Skin of body (tissue), 3 donors: ENCODE measurements at places on chromosomes 5 and 9.

DNA sequence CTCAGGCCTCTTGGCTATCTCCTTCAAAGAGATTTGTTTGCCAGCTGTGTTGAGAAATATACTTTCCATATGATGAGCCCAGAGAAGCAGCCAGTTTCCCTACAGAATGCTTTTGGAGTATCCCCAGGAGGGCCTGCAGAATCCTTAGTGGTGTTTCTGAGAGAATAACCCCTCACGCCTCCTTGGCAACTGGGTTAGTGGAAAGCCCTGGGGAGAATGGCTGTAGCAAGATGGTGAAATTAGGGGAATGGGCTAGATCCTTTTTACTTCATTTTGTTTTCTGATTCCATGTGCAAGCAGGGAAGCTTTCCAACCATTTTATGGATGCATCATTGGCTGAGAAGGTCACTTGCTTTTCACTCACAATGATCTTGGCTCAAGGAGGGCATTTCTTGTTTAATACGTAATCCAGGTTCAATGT is 364.6 kb downstream of the DMRT2 start:
- peak; percentile 99 for DNase-seq

DNA sequence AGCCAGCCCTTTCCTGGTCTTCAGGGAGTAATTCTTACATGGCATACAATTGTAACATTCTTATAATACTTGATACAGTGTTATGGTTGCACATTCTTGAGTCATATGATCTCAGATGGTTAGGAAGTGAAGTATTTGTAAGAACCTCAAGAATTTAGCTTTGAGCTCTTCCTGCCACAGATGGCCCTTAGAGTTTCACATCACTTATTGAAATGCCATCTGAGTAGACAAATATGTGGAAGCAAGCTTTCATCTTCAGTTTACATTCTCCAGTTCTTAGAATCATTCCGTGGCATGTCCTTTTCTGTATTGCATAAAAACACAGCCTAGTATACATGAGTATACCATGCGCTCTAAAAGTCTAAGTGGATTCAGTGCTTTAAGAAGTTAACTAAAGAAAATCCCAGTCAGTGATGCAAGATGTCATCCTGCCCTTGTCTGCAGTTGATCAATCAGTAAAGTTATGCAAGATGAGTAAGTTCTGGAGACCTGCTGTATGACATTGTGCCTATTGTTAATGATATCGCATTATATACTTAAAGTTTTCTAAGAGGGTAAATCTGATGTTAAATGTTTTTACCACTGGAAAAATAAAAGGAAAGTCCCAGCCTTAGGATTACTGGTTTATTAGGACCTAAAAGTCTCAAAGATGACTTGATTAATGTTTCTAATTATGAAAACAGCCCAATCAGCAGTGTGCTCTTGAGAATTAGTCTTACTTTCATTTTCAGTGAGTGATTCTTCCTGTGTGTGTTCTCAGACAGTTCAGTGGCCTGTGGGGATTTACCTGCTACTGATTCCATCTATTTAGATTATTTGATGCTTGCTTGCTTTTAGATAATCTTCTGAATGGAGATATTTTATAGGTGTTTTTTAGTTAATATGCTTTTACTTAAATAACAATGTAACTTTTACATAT is 29.4 kb downstream of the RHOBTB3 start:
- peak; percentile 77 for DNase-seq

GRCh38 chr5:80198399-80198798 is 57.4 kb downstream of the SERINC5 start:
- DNase-seq = no peak

DNA sequence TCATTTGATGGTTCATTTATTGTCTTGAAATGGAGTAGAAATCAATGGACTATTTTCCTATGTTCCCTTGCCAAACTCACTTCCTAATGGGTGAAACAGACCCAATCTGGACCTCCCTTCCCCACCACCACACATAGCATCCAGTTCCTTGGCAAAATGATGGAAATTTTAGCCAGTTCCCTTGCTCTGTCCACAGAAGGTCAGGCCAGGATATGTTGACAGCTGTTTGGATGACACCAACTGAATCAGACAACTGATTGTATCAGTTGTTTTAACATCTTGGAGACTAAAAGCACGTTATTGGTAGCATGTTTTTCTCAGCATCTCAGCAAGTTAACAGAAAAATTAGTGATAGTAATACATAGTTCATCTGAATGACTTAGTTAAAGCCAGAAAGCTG is 534.8 kb downstream of the PSAT1 start:
- DNase-seq = no peak

DNA sequence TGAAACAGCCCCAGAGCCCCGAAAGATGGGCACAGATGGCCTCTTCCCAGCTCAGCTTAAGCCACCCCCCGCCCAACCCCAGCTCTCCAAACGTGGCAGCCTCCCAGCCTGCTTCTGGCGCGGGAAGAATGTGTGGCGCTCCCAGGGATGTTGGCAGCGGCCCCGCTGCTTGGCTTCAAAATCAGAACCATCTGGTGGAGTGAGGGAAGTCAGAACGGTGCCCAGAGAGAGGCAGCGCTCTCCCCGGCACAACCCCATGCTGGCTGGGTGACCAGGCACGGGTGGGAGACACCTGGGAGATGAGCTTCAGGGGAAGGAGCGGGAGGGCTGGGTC is 72.7 kb upstream of the ORM1 start:
- DNase-seq = peak; percentile 84

- no peak for DNase-seq
Observed at GRCh38 chr5:134242146-134242545, 16.3 kb upstream of the PPP2CA start.

GRCh38 chr5:57432876-57433275 is 49.7 kb downstream of the ACTBL2 start:
- DNase-seq = no peak
